CD4-positive, alpha-beta memory T cell (primary cell): ENCODE measurements at places on chromosomes 3 and 15.

DNA sequence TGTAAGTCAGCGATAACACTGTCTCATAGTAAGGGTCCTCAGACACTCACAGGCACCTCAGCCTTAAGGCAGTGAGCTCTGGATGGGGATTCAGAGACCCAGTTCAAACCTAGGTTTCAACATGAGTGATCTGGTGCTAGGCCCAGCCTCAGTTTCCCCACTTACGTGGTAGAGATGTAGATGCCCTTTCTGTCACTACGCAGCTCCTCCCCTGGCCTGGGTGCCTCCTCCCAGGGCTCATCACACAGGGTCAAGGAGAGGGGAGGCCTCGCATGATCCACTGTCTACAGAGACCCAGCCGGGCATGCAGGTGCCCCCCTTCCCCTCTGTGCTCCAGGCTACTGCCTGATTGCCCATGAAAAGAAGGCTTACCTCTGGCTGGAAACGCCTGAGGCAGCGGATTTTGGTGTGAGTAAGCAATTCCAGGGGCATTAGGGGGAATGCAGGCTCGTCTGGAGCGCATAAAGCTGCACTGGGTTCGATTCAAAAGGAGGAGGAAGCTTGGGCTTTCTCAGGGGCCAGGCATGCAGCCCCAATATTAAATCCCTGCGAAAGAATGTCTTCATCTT is 69.8 kb upstream of the ANKRD34C start:
- no peaks in the 10 kb centered on the region for H3K36me3 ChIP-seq
- no peak overlapping the region for H3K27ac ChIP-seq
- no peak overlapping the region for H3K4me3 ChIP-seq
- H3K4me1 ChIP-seq, result no peaks in the 10 kb centered on the region
- DNase-seq, result no peak

- no peaks in the 10 kb centered on the region for H3K27me3 ChIP-seq
- H3K4me1 ChIP-seq, result no peaks in the 10 kb centered on the region
Measured at GRCh38 chr3:195337747-195338146, 66.8 kb upstream of the XXYLT1 start.

DNA sequence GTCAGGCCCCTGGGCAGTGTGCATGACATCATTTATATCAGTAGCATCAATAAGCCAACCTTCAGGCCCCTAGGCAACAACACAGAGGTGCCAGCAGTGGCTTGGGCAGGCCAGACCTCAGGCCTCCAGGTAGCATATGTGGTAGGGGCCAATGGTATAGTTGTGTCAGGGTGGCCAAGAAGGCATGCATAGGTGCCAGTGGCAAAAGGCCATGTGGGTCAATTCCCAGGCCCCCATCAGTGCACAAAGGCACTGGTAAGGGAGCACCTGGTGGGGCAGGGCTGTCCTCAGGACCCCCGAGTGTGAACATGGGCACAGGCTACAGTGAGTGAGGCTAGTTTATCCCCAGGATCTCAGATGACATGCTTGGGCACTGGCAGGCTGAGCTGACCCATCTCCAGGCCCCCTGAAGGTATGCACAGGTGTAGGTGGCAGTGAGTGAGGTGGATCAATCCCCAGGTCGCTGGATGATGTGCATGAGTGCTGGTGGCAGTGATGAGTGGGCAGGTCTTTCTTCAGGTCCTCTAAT is 244.1 kb upstream of the ZNF385D start:
- H3K36me3 ChIP-seq, result no peaks in the 10 kb centered on the region
- no peak overlapping the region for H3K4me3 ChIP-seq
- no peaks in the 10 kb centered on the region for H3K27me3 ChIP-seq
- no peak for DNase-seq
- H3K4me1 ChIP-seq, result no peaks in the 10 kb centered on the region

- H3K27me3 ChIP-seq, result no peaks in the 10 kb centered on the region
- peak; percentile 53 for DNase-seq
- no peaks in the 10 kb centered on the region for H3K36me3 ChIP-seq
- H3K4me1 ChIP-seq, result no peaks in the 10 kb centered on the region
- H3K4me3 ChIP-seq, result no peak overlapping the region
Measured at GRCh38 chr3:38084334-38085310, 45.6 kb downstream of the DLEC1 start.

GRCh38 chr3:13879946-13880810 is at the start of gene WNT7A:
WNT7A (minus strand) TSS chr3:13880071; CDS start chr3:13879816, 255 bp downstream.
- no peaks in the 10 kb centered on the region for H3K36me3 ChIP-seq
- H3K4me3 ChIP-seq, result peak within 1 kb of the TSS; percentile 61
- H3K27me3 ChIP-seq, result no peaks in the 10 kb centered on the region
- peak within 1 kb of the TSS; percentile 58 for H3K27ac ChIP-seq

DNA sequence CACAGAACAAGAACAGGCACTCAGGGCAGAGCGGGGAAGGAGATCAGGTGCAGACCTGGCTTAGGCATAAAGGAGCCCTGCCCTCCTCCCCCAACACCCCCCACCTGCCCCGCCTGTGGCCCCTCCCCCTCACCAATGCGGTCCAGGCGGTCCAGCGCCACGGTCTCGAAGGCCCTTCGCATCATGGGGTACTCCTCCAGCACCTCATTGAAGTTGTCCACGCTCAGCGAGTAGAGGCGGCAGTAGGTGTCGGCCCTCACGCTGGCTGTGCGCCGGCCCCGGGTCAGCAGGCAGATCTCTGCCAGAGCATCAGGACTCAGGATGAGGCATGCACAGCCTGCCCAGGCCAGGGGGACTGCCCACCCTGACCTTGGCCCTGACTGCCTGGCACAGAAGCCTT is 44.8 kb downstream of the HCN4 start:
- H3K4me3 ChIP-seq, result no peak overlapping the region
- H3K4me1 ChIP-seq, result no peaks in the 10 kb centered on the region
- H3K27ac ChIP-seq, result no peak overlapping the region
- no peak for DNase-seq

- H3K27me3 ChIP-seq, result no peaks in the 10 kb centered on the region
- H3K4me3 ChIP-seq, result no peak overlapping the region
- H3K36me3 ChIP-seq, result no peaks in the 10 kb centered on the region
- H3K4me1 ChIP-seq, result no peaks in the 10 kb centered on the region
- no peak overlapping the region for H3K27ac ChIP-seq
Measured at GRCh38 chr15:57890351-57890750, 175.2 kb downstream of the ALDH1A2 start.

GRCh38 chr3:117518364-117518763 is 808.8 kb downstream of the TUSC7 start:
- H3K27ac ChIP-seq, result no peak overlapping the region
- no peak overlapping the region for H3K4me3 ChIP-seq
- H3K4me1 ChIP-seq, result no peaks in the 10 kb centered on the region
- H3K27me3 ChIP-seq, result no peaks in the 10 kb centered on the region
- no peaks in the 10 kb centered on the region for H3K36me3 ChIP-seq
- no peak for DNase-seq

DNA sequence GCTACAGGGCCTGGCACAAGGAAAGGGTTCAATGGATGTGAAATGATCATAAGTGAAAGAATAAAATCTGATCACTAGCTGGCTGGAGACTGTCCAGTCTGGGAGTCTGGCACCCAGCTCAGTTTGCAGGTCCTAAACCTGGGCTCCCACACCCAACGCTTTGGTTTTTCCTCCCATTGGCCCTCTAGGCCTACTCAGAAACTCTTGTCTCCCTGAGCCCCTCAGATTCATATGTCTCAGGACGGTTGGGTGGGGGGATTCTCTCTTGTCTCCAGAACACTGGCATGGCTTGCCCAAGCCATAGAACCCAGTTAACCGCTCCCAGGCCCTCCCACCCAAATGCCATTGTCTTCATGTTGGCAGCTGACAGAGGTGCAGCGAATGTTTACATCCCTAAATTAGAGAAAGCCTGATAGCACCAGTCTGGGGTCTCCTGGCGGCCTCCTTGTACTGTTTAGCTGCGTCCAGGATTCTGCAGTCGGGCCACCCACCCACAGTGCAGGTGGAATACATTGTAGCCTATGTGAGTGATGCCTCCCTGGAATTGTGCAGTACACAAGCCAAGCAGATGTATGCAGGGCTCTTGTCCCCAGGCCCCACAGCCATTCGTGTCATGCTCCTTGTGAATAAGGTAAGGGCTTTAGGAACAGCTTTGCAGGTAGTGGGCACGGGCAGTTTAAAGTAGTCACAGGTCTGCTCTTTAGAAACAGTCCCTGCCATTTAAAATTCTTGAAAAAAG is 266.3 kb downstream of the XXYLT1 start:
- no peak overlapping the region for H3K4me3 ChIP-seq
- no peaks in the 10 kb centered on the region for H3K4me1 ChIP-seq
- H3K27ac ChIP-seq, result no peak overlapping the region

- no peaks in the 10 kb centered on the region for H3K27me3 ChIP-seq
- peaks cover 99% of the 10 kb centered on the region for H3K4me1 ChIP-seq
- H3K36me3 ChIP-seq, result no peaks in the 10 kb centered on the region
- H3K4me3 ChIP-seq, result no peak overlapping the region
- DNase-seq, result no peak
Measured at GRCh38 chr3:152319831-152320617, 51.3 kb downstream of the MBNL1 start.

DNA sequence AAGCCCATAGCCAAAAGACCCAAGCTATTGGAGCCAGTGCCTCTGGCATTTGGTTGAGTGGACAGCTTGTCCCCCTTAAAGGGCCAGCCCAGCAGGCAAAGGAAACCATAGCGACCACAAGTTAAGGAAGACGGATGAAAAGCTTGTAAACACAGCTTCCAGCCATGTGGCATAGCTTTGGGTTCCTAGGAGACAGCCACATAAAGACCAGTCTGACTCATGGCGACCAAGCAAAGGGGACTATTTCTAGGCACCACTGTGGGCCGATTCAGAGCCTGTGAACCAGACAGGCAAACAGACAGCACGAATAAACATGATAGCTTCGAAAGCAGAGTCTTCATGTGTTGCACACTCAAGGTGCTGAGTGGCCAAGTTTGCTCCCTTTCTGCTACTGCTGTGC is 30.5 kb upstream of the SRGAP3 start:
- H3K27ac ChIP-seq, result no peak overlapping the region
- H3K4me1 ChIP-seq, result no peaks in the 10 kb centered on the region
- H3K36me3 ChIP-seq, result no peaks in the 10 kb centered on the region
- DNase-seq, result no peak
- no peaks in the 10 kb centered on the region for H3K27me3 ChIP-seq

DNA sequence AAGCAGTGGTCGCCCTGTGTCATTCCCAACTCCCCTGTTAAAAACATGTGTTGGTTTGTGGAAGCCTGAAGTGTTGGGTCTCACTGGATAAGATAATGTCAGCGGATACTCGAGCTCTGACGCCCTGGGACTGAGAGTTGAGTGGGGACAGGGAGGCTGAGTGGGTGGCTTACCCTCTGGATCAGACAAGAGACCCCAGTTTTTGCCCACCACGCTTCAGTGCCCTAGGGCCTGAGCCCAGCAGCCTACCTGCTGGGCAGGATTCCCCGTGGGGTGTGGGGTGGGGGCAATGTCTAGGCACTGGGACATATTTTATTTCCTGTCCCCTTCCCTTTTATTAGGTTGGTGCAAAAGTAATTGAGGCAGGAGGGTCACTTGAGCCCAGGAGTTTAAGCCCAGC is 75.0 kb downstream of the SMAD6 start:
- no peaks in the 10 kb centered on the region for H3K4me1 ChIP-seq
- DNase-seq, result no peak
- H3K27me3 ChIP-seq, result no peaks in the 10 kb centered on the region
- H3K27ac ChIP-seq, result no peak overlapping the region

DNA sequence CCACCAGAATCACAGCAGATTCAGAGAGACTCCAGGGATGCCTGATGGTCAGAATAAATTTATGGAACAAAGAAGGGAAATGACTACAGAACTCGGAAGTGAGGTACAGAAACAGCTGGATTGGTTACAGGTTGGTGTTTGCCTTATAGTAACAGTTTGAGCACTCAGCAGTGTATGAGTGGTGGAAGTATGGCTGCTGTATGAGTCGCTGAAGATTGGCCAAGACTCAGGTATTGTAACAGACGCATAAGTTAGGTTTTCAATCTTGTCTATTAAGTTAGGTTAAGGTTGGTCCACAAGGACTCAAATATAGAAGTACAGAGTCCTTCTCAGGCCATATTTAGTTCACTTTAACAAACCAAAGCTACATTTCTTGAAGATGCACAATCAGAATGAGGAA is 33.1 kb downstream of the ATP13A5 start:
- H3K27me3 ChIP-seq, result no peaks in the 10 kb centered on the region
- no peaks in the 10 kb centered on the region for H3K36me3 ChIP-seq
- no peak overlapping the region for H3K4me3 ChIP-seq
- H3K4me1 ChIP-seq, result no peaks in the 10 kb centered on the region
- DNase-seq, result no peak

- no peak for DNase-seq
- no peaks in the 10 kb centered on the region for H3K27me3 ChIP-seq
- H3K36me3 ChIP-seq, result no peaks in the 10 kb centered on the region
Measured at GRCh38 chr3:32897001-32897601, 54.3 kb upstream of the CCR4 start.

- no peak for DNase-seq
- H3K4me3 ChIP-seq, result no peak overlapping the region
- H3K4me1 ChIP-seq, result no peaks in the 10 kb centered on the region
- H3K36me3 ChIP-seq, result no peaks in the 10 kb centered on the region
Measured at GRCh38 chr3:190001426-190001825, 119.3 kb downstream of the P3H2 start.

GRCh38 chr15:55992769-55993110 is 672 bp downstream of the NEDD4 start:
- H3K4me3 ChIP-seq, result peak overlapping the region; percentile 61
- no peak overlapping the region for H3K27ac ChIP-seq
- no peaks in the 10 kb centered on the region for H3K36me3 ChIP-seq
- H3K27me3 ChIP-seq, result no peaks in the 10 kb centered on the region
- no peak for DNase-seq

DNA sequence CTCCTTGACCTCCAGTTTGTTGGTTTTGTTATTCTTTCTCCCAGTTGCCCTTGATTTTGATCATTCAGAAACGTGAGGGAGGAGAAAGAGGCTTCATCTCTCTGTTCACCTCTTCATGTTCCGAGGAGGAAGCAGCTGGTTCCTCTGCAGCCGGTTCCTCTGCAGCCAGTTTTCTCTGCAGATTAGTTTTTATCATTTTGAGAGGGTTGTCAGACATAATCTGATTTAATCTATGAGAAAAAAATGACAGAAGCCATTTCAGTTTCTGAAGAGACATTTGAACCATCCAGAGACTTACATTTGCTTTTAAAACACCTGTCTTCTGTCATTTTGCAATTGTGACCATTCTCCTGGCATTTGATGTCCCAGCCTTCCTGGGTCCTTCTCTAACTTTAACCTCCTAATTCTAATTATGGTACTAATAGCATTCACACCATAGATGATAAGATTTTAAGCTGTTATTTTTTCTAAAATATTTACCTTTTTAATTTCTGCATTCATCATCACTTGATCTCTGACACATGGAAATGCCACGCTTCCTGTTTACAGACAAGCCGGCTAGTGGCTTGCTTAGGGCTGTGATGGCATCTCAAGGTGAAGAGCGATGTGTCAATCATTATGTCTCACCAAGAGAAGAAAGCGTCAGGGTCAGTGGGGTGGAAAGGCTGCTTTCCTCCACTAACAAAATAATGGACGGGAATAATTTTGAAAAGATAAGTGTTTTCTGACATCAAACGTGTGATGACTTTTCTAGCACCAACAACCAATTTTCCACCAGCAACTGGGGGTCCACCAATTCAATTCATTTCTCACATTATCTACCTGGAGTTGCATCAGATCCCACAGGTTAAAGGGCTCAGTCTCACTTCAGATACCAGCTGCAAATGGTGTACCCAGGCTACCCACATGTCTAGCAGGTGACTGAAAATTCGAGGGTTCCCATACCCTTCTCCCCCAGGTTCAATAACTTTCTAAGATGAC is 76.4 kb downstream of the CHRNA7 start:
- no peaks in the 10 kb centered on the region for H3K36me3 ChIP-seq
- no peak overlapping the region for H3K4me3 ChIP-seq
- no peak overlapping the region for H3K27ac ChIP-seq
- DNase-seq, result peak; percentile 9
- peaks cover 5% of the 10 kb centered on the region for H3K4me1 ChIP-seq

GRCh38 chr15:91456251-91456718 is 356.2 kb downstream of the SV2B start:
- no peak overlapping the region for H3K27ac ChIP-seq
- H3K36me3 ChIP-seq, result no peaks in the 10 kb centered on the region
- no peak overlapping the region for H3K4me3 ChIP-seq
- no peaks in the 10 kb centered on the region for H3K27me3 ChIP-seq
